ENCODE measurements at places on chromosomes 16 and 17.
A peak's percentile ranks its signal among the peaks of the same experiment; 100 is the strongest.

DNA sequence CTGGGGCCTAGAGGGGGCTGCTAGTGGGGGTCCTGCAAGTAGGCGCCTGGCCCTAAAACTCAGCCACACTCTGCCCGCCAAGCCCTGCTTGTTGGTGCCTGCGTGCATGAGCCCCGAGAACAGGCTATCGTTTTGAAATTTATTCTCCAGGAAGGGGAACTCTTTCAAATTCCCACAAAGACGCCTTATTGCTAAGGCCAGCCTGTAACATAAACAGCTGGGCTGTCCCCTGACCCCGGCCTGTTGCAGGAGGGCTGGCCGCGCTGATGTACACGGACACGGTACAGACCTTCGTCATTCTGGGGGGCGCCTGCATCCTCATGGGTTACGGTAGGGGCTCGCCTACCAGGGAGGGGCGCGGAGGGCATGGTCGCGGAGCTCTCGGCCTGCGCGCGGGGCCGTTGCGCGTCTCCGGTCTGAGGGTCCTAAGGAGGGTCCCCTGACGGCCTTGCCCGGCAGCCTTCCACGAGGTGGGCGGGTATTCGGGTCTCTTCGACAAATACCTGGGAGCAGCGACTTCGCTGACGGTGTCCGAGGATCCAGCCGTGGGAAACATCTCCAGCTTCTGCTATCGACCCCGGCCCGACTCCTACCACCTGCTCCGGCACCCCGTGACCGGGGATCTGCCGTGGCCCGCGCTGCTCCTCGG, 4.3 kb downstream of the SLC5A2 start:
- DNase-seq = no peak

DNA sequence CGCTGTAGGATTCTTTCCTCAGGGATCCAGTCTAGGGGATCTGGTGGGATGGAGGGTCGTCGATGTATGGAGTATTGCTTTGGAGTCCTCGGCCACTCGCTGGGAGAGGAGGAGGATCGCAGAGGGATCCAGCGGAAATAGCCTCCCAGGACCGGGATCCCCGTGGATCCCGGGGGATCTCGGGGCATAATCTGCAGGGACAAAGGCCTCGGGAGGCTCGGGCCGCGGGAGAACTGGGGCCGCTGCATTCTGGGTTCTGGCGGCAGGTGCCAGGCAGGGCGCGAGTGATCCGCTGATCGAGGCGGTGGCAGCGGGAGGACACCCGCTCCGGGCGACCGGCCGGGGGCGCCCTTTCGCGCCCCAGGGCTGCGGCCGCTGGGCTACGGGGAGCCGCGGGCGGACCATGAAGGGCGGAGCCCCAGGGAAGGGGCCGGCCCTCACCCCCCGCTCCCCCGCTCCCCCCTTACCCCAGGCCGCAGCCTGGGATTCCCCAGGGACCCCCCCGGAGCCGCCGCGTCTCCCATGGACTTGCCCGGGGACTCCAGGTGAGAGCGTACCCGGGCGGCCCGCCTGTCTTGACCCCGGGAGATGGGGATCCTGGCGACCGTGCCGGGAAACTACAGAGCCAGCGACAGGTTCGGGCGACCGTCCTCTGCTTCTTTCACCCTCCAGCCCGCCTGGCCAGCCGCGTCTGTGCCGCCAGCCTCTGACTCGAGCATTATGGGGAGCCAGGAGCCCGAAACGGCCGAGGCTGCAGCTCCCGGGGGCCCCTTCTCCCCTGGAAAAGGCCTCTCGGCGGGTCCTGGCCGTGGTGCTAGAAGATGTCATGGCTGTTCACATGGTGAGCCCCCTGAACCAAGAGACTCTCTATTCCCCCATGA, 604 bp downstream of the PRR14 start:
- DNase-seq = peak; percentile 85

DNA sequence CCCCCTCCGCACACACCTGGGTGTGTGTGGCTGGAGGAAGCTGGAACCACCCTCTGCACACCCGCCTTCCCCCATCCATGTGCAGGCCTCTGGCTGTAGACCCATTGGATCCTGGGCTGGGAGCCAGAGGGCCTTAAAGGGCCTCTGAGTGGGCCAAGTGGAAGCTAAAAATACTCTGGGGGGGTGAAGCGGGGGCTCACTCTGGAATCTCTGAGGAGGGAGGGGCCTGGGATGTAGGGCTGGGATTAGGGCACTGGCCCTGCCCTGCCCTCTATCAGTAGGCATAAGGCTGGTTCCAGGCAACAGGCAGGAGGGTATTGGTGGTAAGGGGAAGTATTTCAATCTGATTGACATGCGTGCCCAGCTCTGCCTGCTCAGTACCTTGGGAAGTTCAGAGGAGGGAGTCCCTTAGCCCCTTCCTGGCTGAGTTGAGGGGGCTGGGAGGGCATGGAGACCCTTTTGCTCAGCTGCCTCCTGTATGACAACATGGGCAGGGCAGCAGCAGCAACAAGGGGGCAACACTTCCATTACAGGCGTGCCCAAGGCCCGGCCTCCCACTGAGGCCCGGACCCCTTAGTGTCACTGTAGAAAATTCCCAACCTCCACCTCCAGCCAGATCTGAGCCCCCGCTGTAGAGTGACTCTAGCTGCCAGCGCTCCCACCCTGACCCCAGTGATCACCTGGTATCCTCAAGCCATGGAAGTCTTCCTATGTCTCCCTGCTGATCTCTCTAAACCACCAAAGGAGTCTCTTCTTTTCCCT, 5.2 kb downstream of the ITGA3 start:
- DNase-seq = no peak

DNA sequence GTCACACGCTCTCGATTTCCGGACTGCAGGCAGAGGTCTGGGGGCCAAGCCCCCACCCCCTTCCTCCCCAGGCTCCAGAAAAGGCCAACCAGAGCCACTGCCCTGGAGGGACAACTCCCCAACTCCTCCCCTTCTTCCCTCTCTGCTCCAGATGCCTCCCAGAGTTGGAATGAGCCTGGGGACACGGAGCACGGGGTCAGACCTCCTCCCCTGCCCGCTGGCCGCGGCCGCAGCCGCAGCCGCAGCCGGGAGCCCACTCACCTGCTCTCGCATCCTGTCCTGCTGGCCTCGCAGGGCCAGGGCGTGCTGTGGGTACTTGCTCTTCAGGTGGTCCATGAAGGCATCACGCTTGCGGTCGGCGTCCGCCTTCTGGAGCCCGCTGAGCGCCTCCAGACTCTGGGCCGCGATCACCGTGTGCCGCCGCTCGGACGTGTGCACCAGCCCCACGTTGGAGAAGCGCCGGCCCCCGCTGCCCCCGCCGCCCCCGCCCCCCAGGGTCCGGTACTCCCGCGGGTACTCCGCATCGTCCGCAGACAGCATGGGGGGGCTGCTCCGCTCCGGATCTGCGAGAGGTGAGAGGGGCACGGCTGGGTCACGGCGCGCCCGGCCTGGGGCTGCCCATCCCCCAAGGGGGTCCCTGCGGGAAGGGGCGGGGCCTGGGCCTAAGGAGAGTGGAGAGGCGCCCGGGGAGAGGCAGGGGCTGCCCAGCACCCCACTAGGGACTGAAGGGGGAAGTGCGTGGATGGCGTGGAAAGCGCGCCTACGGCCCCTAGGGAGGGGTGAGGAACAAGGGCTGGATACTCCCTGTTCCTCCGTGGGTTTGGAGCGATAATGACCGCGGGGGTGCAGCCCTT, 27.3 kb downstream of the SRCIN1 start:
- DNase-seq = no peak

- DNase-seq = no peak
These were observed 38.9 kb downstream of the UBE2G1 start for GRCh38 chr17:4327606-4328005.

DNA sequence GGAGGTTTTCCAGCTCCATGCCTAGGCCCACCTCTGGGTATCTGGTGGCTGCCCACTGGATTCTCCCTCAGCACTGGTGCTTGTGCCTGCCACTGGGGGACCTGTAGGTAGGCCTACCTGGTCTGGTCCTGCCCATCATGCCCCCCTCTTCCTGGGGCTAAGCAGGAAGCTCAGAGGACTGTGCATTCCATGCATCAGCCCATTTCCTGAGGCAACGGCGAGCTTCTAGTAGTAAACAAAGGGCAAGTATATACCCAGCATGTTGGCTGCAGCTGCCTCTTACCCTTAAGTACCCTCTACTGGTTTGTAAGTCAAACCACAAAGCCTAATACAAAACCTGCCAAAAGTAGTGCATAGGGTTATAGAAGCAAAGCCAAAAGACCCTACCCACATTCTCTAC, 37.5 kb downstream of the SDR42E1 start:
- no peak for DNase-seq

DNA sequence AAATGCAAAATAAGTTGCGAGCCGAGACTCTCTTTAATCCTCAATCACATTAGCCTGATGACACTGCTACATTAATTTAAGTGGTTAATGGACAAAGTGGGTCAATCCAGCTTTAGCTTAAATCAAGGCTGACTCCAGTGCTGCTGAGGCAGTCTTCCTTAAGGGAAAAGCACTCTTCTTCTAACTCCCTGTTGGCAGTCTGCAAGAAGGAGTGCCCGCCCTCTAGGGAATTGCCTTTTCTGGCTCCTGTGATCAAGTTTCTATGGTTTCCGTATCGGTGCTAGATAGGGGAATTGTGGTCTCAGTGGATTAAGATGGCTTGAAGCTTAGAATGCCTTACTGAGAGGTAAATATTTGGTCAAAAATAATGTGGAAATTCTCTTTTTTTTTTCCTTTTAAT, 41.0 kb downstream of the HS3ST3B1 start:
- no peak for DNase-seq

Data from NCI-H69 (cell line).